ENCODE measurements at places on chromosomes 2 and 18.

- no peak for ATAC-seq
These were observed 69.7 kb downstream of the MEP1B start for GRCh38 chr18:32259553-32259952.

DNA sequence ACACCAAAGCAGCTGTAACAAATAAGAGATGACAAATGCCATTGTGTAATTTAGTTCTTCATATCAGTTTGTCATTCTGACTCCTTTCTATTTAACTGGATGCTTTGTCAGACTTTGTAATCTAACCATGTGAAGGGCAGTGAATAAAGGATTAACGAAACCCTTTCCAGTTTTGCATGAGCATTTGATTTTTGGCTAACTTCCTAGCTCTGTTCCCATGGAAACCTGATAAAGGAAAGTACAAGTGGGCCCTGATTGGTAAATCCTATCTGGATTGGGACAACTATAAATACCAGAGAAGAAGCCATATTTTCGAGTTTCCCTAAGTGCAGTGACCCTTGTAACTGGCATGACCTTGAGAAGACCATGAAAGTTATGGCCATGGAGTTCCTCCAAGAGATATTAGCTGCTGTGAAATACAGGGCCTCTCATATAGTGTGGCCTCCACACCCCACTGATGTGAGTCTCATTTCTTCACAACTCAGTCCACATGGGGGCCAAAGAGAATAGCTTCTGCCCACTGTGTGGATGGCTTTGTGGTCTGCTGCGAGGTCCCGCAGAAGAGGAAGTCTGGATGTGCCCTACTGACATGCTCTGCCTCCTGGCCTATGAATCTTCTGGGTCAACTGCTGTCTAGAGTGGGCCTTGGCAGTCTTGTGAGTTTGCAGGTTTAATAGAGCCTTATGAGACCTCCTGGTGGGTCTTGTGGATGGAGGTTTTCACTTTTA lies 38.2 kb upstream of the CYP1B1 start:
- peak; percentile 26 for ATAC-seq

DNA sequence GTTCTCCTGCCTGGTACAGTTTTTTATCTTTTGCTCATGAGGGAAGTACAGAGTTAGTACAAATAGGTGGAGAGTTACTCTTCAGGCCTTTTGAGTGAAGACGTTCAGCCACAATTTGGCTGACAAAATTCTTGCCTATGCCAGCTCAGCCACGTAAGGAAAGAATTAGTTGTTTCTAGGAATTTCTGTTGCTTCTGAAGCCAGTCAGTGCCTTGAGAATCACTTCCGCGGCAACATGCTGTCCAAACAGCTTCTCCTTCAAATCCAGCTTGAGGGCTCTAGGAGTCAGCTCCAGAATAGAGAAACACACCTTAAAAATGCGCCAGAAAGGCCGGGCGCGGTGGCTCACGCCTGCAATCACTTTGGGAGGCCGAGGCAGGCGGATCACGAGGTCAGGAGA lies 27.5 kb downstream of the M1AP start:
- no peak for ATAC-seq

DNA sequence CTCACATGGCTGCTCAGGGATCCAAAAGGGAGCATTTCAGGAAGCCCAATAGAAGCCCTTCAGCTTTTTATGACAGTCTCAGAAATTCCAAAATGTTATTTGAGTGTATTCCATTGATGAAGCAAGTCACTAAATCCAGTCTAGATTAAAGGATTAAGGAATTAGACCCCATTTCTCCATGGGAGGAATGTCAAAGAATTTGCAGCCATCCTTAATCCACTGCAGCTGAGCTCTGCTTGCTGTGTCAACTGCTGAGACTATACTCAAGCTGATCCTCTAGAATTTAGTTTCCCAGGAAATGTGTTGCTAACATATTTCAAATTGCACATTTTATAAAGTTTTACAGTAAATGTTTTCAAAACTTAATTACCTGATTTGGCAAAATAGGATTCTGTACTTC lies 28.4 kb upstream of the C2orf69 start:
- ATAC-seq, result no peak

DNA sequence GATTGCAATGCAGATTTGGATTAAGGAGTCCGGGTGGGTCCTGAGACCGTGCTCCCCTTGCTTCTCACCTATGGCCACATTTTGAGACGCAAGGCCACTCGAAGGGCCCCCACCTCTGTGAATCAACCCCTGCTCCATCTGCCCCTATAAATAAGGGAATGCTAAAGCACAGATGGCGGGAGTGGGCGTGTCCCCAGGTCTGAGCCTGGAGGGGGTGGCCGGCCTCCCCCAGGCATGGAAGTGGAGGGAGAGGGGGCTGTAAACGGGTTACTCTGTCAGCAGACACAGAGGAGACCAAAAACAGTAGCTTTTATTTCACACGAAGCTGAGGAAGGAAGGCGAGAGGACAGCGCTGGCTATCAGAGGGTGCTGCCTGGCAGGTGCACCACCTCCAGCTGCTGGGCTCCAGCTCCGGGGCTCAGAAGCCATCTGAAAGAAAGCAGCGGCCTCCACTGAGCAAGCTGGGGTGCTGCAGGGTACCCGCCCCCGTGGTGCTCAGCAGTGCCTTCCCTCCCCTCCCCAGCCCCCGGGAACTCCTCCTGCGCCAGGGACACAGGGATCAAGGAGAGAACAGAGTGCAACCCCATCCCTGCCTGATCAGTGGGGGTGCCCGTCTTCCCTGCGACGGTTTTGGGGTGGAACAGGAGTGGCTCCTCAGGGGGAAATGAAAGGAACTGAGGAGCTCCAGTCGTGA lies 56.7 kb upstream of the RAB6C start:
- no peak for ATAC-seq

GRCh38 chr2:197179744-197180498 lies 130.7 kb downstream of the ANKRD44 start:
- peak; percentile 63 for ATAC-seq

DNA sequence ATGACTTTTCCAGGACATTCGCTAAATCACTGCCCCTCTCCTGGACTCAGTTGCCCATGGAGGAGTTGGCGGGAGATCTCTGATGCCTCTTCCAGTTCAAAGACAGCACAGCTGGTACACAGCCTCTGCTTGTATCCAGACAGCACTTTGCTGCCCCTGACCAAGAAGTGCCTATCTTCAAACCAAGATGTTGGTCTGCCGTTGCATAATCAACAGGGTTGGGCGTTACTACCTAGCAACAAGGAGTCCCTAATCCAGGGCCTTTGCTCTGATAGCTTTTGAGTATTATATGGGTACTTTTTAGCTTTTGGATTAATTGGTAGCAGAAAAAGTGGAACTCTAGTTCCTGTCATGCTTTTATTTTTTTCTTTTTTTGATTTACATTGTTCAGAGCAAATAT lies 166.6 kb downstream of the FAM210A start:
- ATAC-seq, result no peak

DNA sequence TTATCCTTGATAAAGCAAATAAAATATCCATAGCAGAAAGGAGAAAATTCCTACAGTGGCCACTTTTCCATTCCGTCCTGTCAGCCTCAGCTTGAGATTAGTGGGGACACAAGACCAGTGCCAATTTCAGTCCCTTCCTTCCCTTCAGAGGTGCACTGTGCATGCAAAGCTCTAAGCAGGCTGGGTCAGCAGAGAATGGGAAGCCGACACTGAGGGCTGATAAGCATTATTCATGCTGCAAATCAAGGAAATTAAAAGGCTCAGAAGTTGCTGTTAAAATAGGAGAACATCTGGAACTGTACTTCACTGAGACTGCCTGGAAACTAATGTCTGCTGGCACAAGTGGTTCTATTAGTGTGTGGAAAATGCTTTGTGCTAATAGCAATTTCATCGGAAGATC lies 534.3 kb downstream of the ADCYAP1 start:
- no peak for ATAC-seq

GRCh38 chr18:50606609-50607008 lies 46.7 kb downstream of the MAPK4 start:
- ATAC-seq, result no peak

DNA sequence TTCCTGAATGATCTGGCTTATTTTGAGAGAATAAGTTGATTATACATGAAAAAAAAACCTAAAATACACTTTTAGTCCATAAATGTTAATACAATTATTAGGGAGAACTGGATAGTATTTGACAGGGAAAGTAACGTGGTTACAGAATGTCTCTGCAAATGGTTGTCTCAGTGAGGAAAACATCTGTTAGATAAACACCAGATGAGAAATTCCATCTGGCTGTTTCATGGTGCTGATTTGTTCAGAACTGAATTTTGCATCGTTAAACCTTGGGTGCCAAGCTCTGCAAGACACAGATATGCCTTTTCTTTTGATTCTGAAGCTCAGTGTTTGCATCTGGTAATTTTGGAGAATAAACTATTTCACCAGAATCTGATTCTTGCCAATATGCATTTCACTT lies 90.4 kb downstream of the SCN3A start:
- ATAC-seq, result no peak

DNA sequence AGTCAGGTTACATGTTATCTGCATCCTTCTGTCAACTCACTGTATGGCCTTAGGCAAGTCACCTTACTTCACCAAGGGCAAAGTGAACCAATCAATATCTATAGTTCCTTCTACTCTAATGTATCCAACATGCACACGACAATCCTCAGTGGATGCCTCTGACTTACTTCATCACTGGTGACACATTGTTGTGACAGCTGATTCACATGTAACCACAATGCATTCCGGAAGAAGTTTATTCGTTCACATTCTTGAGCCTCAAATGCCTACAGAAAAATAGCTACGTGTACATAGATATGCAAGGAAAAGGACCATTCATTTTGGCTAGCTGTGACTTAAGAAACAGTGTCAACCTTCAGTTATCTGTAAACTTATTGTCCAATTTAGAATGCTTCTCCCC lies 26.3 kb upstream of the EPG5 start:
- no peak for ATAC-seq

- no peak for ATAC-seq
These were observed 267.0 kb upstream of the HS6ST1 start for GRCh38 chr2:128585706-128586105.

DNA sequence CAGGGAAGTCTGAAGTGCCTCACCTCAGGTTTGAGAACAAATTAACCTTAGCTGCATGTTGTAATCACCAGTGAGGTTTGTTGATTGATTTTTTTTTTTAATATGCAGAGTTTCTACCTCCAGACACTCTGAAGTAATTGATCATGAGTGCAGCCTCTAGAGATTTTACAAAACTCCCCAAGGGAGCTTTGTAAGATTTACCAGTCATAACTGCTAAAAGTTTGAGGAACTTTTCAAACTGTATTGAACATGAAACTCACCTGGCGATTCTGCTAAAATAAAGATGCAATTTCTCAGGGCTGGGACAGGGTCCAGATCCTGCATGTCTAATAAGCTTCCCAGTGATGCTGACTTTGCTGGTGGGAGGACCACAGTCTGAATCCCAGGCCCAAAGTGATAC lies 339.6 kb upstream of the DCC start:
- no peak for ATAC-seq

- no peak for ATAC-seq
These were observed 119.6 kb downstream of the MTX2 start for GRCh38 chr2:176388861-176389260.

GRCh38 chr2:152426801-152427200 lies 91.8 kb downstream of the FMNL2 start:
- no peak for ATAC-seq

- ATAC-seq, result no peak
These were observed 77.8 kb downstream of the MYO1B start for GRCh38 chr2:191322828-191323506.

DNA sequence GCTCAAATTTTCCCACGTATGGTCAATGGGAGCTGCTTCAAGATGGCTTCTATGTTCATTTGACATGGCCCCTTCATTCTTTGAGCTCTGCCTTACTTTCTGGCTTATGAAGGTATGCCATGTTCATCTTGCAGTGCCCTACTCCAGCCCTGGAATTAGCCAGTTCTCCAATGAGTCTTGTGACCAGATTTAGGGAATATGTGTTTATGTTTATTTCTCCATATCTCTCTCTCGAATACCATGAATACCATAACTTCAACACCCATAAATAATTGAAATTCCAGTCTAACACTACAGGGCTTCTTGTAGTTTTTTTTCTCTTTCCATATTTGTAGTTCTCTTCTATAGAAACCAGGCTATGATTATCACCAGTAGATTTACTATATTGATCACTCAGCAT lies 39.7 kb downstream of the EPB41L5 start:
- ATAC-seq, result no peak

DNA sequence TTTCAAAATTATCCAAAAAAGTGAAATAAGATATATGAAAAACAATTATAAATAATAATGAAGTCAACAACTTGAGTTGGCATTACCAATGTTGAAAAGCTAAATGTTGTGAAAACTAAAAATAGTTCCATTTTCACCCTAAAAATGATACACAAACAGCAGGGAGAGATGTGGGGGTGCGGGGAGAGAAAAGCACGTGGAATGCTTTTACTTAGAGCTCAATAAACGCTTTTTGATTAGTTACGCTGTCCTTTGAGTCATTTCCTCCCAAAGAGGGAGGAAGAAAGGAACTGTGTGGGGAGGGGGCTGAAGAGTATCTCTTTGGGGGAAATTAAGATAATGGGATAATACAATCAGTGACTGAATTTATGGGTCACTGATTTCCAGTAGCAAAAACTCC lies 29.2 kb downstream of the ZNF521 start:
- no peak for ATAC-seq

DNA sequence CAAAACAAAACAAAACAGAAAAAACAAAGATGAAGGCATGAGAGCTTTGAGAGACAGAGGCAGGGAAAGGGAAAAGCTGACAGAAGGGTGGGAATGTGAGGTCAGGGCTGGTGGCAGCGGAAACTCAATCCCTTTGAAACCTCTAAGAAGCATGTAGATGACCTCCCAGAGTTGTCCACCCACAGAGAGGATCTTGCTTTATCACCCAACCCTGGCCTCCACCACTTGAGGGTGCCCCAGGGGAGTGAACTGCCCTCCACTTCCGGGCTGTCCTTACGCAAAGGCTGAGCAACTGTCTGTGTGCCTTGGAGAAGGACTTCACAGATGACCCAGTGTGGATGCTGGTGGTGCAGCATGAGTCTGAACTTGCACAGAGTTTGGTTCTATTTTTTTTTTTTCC lies 26.7 kb downstream of the PDCL3 start:
- no peak for ATAC-seq

- no peak for ATAC-seq
These were observed 70.6 kb downstream of the RPE start for GRCh38 chr2:210072922-210073509.

DNA sequence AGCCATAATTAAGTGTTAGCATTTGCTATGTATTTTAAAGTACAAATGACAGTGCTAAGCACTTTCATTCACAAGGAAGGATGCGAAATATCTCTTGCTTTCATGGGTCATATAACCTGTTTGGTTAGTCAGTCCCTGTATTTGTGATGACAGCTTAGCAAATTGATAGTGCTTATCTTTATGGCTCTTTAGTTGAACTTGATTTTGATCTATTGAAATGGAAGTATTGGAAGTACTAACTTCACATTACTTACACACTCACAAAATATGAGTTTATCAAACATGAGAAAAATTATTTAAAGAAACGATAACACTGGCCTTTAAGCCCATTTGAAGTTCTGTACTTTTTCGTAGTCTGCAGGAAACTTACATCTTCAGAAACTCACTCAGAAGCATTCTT lies 97.4 kb upstream of the NEUROD1 start:
- no peak for ATAC-seq

GRCh38 chr2:223230352-223230751 lies 178.4 kb downstream of the KCNE4 start:
- no peak for ATAC-seq
